ENCODE measurements at places on chromosomes 7 and 10.

- no peak for DNase-seq
These were observed 9.4 kb downstream of the NUDT5 start for GRCh38 chr10:12186323-12186722.

GRCh38 chr7:131222171-131222570 lies 105.5 kb upstream of the MKLN1 start:
- no peak for DNase-seq

GRCh38 chr10:102465466-102465865 lies 14.1 kb upstream of the C10orf95 start:
- DNase-seq: no peak

DNA sequence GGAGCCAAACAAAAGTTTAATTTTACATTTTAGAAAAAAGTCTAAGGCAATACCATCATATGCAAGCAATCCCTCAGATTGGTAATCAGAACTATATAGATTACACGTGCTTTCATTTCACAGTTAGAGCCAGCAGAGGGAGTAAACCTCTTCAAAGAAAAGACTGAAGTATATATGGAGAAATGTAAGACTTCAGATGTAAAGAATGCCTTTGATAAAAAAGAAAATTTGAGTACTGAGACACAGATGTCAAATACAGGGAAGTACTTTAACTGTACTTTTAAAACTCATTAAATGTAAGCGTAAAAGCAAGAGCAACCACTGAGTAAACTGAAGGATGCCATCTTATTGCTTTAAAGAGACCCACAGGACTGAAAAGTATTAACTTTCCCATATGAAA lies 101.4 kb upstream of the FAM133B start:
- DNase-seq: no peak
